ENCODE measurements at places on chromosomes 2 and 18.

- DNase-seq, result no peak
Measured at GRCh38 chr18:23992089-23992940, 22.2 kb upstream of the TTC39C start.

GRCh38 chr18:8783335-8783993, 78.1 kb downstream of the MTCL1 start:
- no peak for DNase-seq

DNA sequence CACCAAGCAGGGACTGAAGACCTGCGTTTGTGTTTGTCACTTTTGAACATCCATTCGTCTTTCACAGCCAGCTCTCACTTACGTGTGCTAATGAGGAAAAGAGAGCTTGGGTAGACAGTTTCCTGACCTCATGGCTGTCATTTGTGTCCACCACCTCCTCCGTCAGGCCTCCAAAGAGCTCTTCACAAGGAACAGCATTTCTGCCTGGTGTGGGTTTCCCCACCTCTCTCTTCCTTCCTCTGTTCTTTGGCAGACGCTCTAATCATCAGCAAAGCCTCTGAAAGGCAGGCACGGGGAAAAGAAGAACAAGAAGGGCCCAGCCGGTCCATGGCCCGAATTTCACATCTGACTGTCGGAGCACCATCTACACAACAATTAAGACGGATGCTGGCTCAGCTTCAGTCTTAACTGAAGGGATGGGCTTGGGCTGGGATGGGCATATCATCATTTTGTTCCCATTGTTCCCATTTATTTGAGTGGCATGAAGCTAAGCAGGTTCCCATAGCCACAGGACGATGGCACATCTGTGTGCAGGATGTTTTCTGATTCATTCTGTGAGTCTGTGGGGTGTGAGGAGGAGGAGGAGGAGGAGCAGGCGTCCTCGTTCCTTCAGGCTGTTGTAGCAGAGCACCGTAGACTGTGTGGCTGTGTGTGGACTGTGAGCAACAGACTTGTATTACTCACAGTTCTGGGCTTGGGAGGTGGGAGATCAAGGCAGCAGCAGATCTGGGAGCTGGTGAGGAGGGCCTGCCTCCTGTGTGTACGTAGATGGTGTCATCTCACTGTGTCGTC, 66.4 kb downstream of the TSHZ1 start:
- no peak for DNase-seq

GRCh38 chr18:77102259-77103040, 30.1 kb downstream of the MBP start:
- DNase-seq, result no peak

- DNase-seq, result no peak
Measured at GRCh38 chr2:17518212-17519154, at the start of gene RAD51AP2. TSS of gene RAD51AP2 (minus strand) at chr2:17518440. CDS start at chr2:17518415, 25 bp downstream.

DNA sequence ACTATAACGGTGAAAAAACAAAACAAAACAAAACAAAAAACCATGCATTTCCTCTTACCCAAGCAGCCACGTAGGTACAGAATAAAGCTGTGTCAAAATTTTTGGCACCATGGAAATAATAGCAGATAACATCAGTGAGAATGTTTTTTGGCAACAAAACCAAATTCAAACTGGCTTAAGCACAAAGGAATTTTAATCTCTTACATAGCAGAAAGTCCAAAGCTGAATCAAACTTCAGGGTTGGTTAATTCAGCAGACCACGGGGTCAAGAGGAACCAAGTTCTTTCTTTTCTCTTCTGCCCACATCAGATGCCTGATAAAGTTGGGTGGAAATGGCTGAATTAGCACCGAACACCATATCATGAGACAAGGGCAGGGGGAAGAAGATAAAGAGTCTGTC, 129.5 kb downstream of the PAX3 start:
- no peak for DNase-seq
